Motor neuron (in vitro differentiated cells): ENCODE measurements at places on chromosomes 2 and 18. TPM values are rescaled to one million over a fixed set of nuclear protein-coding genes. Genes with fewer than 3 reads are reported as not detected.

The ZNF521 gene
- total RNA-seq, result 0.38 and 0.87 TPM in 2 replicates

The SLC9A4 gene
- 0.13 and 0.23 TPM in 2 replicates for total RNA-seq

The MRPL44 gene
- total RNA-seq, result 45.1 and 45.3 TPM in 2 replicates

The GALNT5 gene
- total RNA-seq, result 0.05 TPM in 2 replicates

The CRACDL gene
- total RNA-seq, result 0.29 and 1.00 TPM in 2 replicates

The CYP27C1 gene
- total RNA-seq, result 2.0 and 2.5 TPM in 2 replicates

The SCN1A gene
- total RNA-seq, result 1.7 and 2.1 TPM in 2 replicates

The UGT1A8 gene
- total RNA-seq, result not detected in 2 replicates

The CNGA3 gene
- 4.9 and 5.2 TPM in 2 replicates for total RNA-seq

The ZSWIM2 gene
- total RNA-seq, result not detected in 2 replicates

The TPGS2 gene
- total RNA-seq, result 28.1 and 29.4 TPM in 2 replicates
